Stimulated activated CD4-positive, alpha-beta T cell treated with anti-CD3 and anti-CD28 coated beads, Interleukin-12 subunit alpha, Interleukin-12 subunit beta, amount 100 ng/mL, for 48 hours (primary cell): ENCODE measurements at places on chromosomes 6 and 20.

- no peak for DNase-seq
These were observed 17.6 kb downstream of the PRDM1 start for GRCh38 chr6:106103728-106104109.

DNA sequence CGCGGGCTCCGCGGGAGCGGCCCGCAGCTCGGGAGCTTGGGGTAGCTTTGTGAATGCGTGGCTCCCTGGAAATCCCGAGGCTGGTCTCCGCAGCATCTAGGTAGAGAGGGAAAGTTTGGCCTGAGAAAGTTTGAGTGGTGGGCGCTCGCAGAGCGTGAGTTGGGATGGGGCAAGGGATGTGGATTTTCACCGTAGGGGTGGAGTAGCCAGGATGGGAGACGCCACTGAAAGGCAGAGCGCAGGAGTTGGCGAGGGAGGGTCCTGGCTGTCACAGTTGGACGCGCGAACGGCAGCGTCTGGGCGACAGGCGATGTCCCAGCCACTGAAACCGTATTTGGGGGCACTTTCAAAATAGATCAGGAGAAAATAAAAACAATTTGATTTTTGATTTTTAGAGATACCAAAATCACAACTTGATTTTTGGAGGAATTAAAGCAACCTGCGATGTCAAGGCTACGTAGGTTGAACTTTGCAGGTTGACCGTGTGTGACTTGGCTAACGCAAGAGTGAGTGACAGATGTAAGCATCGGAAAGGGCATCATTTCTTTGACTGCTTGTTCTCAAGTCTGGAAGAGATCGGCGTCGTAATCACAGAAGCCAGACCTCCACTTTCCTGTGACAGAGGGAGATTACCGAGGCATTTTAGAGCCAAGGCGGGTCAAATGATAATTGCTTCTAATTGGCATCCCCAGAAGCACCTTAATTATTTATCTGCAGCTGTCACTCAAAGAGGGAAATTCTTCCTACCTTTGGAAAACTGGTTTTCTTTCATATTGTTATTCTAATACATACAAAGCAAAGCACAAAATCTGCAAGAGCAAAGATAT is 646 bp downstream of the HEY2 start:
- no peak for DNase-seq

GRCh38 chr20:42173440-42173839 is 555.3 kb upstream of the CHD6 start:
- no peak for DNase-seq

DNA sequence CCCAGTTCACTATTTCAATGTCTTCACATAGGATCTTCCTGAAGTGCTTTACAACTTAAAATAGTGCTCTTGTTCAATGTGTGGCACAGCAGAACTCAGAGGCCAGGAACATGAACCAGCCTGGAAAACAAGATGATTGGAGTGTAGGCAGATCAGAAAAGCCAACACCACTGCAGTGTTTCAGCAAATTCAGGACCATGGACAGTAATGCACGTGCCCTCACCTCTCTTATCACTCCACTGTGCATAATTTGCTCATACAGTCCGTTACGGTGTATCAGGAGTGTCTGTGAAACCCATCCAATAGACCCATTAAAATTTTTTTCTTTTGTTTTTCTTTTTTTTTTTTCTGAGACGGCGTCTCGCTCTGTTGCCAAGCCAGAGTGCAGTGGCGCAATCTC is 27.6 kb upstream of the HACE1 start:
- DNase-seq = no peak

GRCh38 chr6:152124429-152125074 is 317.1 kb downstream of the ESR1 start:
- no peak for DNase-seq

DNA sequence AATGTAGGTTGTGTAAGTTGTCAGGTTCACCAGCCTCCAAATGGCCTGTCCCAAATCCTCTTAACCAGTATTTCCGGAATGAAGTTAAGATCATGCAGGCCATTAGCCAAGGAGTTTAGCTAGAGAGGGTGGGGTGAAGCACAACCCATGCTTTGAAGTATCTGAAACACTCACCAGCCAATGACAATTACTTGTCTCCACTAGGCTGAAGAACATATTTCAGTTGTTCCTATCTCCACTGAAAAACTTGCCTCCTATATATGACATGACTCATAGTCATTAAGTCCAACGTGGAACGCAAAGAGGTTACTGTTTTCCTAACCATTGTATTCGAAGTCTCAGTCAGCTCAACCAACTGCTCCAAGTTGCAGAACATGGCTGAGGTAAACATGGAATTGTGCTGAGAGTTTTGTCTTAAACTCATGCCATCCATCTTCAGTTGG is 37.4 kb upstream of the TNFAIP3 start:
- no peak for DNase-seq

GRCh38 chr6:90107771-90108282 is 188.8 kb downstream of the BACH2 start:
- no peak for DNase-seq

- no peak for DNase-seq
These were observed 838 bp downstream of the TNFAIP3 start for GRCh38 chr6:137867685-137868509.
